Myocyte (in vitro differentiated cells): ENCODE measurements at places on chromosomes 16 and 17. TPM values are rescaled to one million over a fixed set of nuclear protein-coding genes. Genes with fewer than 3 reads are reported as not detected.

ABAT gene
- total RNA-seq: 3.2 and 6.3 TPM in 2 replicates

ST6GALNAC2 gene
- 0.78 and 0.91 TPM in 2 replicates for total RNA-seq

OR1F1 gene
- not detected in 2 replicates for total RNA-seq

HS3ST2 gene
- not detected in 2 replicates for total RNA-seq

RPRML gene
- 1.3 and 2.5 TPM in 2 replicates for total RNA-seq

BRICD5 gene
- total RNA-seq: 4.3 and 7.2 TPM in 2 replicates

- no peak for DNase-seq
Measured at GRCh38 chr17:4375039-4375748, 8.7 kb upstream of the UBE2G1 start.

GRCh38 chr17:35865412-35866340 is 3.0 kb downstream of the HEATR9 start:
- DNase-seq: peak; percentile 67

- no peak for DNase-seq
Measured at GRCh38 chr17:65532101-65532890, 29.2 kb downstream of the AXIN2 start.

DNA sequence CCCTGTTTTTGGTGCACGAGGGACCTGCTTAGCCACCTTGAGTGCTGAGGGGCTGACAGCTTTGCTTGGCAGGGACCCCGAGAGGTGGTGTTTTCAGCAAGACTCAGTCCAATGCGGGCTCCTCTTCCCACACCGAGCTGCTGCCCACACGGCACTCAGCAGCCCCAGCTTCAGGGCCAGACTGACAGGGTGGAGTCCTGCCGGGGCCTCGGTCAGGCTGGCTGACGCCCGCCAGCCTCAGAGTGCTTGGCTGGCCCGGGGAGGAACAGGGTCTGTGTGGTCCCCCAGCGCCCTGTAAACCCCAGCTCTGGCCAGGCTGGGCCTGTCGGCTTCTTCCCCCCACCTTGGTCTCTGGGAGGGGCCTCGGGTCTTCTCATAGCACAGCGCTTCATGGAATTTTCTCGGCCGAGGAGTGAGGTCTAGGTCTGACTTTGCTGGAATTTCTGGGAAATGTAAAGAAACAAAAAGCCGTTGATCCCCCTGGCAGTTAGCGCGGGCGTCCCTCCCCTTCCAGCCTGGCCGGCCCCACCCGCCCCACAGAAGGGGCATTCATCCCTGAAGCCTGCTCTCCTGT is 2.6 kb downstream of the SOX8 start:
- no peak for DNase-seq

GRCh38 chr17:63973930-63974593 is 1.3 kb upstream of the SCN4A start:
- DNase-seq: peak; percentile 92

DNA sequence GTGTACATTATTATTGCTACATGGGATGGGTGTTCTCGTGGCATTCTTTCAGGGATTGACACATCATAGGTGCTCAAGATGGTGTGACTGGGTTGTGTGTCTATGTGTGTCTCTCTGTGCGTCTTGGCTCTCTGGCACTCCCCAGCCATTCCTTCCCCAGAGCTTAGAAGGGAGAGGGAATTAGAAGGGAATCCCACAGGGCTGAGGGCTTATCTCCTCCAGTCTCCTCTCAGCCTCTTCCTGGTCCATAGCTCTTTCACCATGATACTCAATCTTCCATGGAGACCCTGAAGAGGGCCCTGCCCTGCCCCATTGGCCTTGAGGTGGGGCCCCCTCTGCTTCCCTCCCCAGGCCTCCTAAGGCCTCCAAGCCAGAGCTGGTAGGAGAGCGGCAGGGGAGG is 52.0 kb downstream of the MRM1 start:
- no peak for DNase-seq

DNA sequence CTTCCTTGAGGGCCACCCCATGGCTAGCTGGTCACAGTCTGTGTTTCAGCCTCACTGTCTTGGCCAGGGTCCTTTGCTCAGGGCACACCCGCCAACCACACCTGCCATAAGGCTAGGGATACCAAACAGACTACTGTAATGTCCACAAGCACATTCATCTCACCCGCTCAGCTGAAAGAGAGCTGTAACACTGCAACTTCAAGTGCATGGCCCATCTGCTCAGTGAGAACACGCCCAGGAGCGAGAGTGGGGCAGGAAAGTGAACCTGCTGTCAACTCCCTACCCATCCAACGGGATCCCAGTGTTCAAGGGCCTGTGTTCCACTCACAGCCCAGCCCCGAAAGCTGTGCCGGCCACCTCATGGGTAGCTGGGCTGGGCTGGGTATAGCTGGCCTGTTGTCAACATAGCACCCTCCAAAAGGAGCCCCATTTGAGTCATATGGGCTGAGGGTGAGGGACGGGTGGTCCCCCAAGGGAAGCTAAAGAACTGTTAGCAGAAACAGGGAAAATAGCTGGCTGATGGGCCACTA is 55.7 kb downstream of the SCNN1B start:
- DNase-seq: no peak

GRCh38 chr16:17988839-17989238 is 347.7 kb downstream of the NPIPA8 start:
- DNase-seq: no peak

DNA sequence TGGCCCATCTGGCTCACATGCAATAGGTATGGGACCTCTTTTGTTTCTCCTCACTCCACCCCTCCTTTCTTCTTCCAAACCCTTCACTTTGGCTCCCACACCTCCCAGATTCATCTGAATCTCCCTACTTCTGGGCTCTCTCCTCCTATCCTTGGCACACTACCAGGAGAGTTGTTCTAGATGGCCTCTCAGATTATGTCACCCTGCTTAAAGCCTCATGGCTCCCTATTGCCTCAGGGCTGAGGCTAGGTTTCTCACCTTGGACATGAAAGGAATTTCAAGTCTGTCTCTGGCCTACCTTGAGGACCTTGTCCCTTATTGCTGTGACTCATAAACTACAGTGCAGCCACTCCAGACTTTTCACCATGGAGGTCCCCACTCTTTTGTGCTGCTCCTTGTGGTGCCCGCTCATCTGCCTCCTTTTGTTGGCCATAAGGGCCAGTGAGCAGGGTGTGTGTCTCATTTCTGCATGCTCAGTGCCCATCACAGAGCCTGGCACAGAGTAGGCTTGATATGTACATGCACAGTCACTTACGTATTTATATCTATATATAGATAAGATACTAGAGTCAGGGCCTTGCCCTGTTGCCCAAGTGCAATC is 1.0 kb upstream of the MFAP4 start:
- DNase-seq: no peak

DNA sequence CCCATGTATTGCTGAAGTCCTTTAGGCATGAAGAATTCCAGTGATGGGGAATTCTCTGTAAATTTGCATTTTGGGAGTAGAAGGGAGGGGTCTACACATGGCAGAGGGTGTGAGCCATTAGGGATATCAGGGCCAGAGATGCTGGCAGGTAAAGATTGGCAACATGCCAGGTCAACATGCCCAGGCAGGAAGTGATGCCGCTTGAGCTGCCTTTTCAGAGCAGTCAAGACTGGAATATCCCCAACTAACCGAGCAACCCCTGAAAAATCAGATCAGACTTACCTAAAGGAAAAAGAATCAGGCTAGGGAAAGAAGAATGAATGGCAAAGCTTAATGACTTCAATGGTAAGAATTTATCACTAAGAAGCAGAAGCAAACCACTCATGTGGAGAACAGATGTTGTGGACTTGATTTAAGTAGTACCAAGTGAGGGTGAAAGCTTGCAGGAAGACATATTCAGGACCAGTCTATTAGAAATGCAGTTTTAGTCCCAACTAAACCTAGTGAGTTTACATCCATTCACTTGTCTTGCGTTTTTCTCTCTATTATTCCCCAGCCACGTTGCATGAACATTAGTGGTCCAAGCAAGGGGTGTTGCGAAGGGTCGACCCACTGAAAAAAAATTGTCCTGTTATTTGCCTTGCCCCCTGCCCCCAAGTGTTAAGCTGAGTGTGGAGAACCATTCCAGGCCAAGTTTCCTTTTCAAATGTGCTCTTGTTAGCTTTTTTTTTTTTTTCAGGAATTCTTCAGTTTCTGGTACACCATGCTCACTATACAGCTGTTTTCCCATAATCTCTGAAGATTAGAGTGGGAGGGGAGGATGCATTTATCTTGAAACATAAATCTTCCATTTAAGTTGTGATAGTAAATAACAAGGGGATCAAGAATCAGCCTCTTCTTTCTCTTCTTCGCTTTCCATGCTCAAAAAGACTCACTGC is 105.2 kb downstream of the ABCA8 start:
- no peak for DNase-seq

GRCh38 chr16:19868421-19868820 is 16.2 kb downstream of the GPRC5B start:
- DNase-seq: no peak

- DNase-seq: no peak
Measured at GRCh38 chr17:44761932-44762810, 3.4 kb downstream of the ADAM11 start.

GRCh38 chr17:12342161-12342560 is 321.5 kb downstream of the MAP2K4 start:
- peak; percentile 22 for DNase-seq

- DNase-seq: no peak
Measured at GRCh38 chr17:3796110-3796821, 4.7 kb downstream of the ITGAE start.

- peak; percentile 44 for DNase-seq
Measured at GRCh38 chr17:57994436-57994835, 6.4 kb upstream of the VEZF1 start.

- DNase-seq: no peak
Measured at GRCh38 chr16:77470851-77471250, 36.0 kb upstream of the ADAMTS18 start.

DNA sequence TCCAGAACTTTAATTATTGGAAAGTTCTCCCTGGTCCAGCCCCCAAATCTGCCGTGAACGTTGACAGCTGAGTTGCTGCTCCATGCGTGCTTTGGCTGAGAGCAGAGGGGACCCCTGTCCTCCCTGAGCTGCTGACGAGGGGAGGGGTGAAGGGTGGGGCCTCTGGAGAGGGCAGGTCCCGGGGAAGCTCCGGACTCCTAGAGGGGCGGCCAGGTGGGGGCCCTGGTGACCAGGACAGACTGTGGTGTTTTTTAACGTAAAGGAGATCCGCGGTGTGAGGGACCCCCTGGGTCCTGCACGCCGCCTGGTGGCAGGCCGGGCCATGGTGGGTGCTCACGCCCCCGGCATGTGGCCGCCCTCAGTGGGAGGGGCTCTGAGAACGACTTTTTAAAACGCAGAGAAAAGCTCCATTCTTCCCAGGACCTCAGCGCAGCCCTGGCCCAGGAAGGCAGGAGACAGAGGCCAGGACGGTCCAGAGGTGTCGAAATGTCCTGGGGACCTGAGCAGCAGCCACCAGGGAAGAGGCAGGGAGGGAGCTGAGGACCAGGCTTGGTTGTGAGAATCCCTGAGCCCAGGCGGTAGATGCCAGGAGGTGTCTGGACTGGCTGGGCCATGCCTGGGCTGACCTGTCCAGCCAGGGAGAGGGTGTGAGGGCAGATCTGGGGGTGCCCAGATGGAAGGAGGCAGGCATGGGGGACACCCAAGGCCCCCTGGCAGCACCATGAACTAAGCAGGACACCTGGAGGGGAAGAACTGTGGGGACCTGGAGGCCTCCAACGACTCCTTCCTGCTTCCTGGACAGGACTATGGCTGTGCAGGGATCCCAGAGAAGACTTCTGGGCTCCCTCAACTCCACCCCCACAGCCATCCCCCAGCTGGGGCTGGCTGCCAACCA is at the start of gene MC1R:
MC1R (plus strand) TSS at position 410 of the 895 bp plus-strand sequence; CDS start at position 807, 397 bp downstream.
- no peak for DNase-seq

DNA sequence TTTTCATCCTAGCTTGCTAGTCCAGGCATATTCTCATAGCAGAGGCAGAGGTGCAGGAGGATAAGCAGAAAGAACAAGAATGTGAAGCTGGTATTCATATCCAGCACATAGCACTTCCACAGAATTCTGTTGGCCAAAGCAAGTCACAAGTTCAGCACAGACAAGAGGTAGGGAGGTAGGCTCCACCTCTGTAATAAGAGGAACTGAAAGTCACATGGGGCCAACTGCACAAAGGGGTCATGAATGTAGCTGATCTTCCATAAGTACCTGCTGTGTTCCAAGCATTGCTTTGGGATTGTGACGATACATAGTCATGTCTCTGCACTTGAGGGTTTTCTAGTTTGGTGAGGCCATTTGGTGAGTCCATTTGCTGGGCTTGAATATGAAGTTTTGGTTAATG is 110.8 kb upstream of the MPHOSPH6 start:
- DNase-seq: no peak

GRCh38 chr16:50548909-50549560 is 839 bp downstream of the NKD1 start:
- DNase-seq: no peak

GRCh38 chr16:2597560-2597902 is 59.7 kb downstream of the PDPK1 start:
- DNase-seq: no peak

DNA sequence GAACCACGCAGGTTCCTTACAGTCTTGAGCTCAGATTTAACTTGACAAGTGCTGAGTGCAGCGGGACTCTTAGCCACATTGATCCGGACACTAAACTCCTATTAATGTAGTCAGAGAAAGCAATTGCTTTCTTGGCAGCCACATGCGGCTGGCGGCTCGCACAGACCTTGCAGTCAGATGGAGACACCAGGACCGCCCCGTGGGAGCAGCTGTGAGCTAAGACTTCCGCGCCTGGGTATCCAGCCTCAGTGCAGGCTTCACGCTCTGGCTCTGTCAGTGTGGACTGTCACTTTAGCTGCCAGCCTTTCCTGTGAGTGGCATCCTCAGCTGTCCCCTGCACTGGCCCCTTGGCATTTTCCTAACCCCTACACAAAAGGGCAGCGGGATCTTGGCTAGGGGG is 80.9 kb upstream of the NLRP1 start:
- peak; percentile 78 for DNase-seq

DNA sequence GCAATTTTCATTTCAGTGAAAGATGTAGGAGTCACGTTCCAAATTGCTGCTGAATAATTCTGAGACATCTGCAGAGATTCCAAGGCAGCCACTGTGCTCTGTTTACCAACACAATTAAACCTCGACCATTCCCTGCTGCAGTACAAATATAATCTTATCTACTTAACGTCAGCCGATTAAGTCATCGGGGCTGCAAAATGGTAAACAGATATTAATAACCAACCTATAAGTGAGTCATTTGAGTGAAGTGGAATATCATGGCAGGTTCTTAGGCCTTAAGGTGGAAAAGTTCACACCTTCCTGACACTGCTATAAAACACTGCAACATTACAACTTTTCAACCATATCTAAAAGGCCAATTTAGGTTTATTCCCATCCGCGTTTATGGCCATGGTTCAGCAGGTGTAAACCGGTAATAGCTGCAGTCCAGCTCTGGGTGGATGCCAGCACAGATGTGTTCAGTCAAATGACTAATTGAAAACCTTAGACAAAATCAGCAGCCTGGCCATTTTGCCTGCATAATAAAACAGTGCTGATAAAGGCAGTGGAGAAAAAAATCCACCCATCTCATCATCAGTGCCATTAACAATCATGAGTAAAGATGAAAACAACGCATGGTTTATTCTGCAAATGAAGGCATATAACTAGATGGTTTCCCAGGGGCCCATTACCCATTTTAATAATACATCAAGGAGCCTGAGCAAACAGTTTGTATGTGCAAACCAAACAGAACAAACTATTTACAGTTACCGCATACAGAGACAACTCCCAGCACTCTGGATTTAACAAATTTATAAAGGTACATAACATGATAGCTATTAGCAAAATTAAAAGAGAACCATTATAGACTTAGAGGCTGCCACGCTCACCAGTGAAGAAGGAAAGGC is 202.9 kb upstream of the IRX3 start:
- peak; percentile 30 for DNase-seq

- DNase-seq: no peak
Measured at GRCh38 chr17:11324846-11325420, 83.9 kb downstream of the SHISA6 start.

- peak; percentile 72 for DNase-seq
Measured at GRCh38 chr17:35022536-35023063, 40.9 kb downstream of the RFFL start.

- DNase-seq: no peak
Measured at GRCh38 chr16:86587487-86587886, 9.1 kb downstream of the FOXL1 start.
